ENCODE measurements at places on chromosomes 13 and 19.

GRCh38 chr19:20321139-20321763, 154.2 kb downstream of the ZNF486 start:
- no peaks in the 10 kb centered on the region for H3K36me3 ChIP-seq
- H3K4me1 ChIP-seq, result no peaks in the 10 kb centered on the region
- no peaks in the 10 kb centered on the region for H3K27me3 ChIP-seq
- H3K4me3 ChIP-seq, result no peak overlapping the region

DNA sequence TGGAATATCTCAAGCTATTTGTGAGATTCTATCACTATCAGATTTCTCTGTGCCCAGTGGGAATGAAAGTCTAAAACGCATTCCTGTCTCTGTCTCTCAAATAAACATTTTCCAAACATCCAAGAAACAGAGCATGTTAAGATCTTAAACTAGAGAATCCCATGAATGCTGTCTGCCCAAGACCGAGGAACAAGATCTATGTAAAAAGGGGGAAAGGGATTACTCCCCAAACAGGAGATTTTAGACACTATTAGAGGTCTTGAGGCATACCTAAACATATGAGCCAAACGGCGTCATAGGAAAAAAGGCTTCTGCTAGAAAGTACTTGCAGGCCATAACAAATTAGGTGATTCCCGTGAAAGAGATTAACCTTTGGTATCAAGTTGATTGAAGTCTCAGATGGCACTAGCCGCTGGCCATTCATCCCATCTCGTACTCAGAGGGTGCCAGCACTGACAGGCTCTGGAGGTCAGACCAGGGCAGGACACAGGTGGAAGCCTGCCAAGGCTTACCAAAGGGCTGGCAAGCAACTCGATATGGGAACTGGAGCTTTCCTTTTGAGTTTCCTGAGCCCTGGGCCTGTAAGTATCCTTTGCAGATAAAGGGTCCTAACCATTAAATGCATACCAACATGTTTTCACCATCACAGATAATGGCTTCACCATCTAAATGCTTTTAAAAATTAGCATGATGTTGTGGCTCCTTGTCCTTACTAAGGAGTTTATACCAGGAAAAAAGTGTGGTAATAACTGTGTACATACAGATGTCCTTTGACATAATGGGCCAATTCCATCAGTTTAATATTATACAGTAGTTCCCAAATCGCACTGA, 225.2 kb downstream of the FOXO1 start:
- H3K4me3 ChIP-seq, result no peak overlapping the region
- no peak for DNase-seq
- H3K4me1 ChIP-seq, result peaks cover 39% of the 10 kb centered on the region
- H3K27me3 ChIP-seq, result no peaks in the 10 kb centered on the region

- H3K4me3 ChIP-seq, result peak overlapping the region; percentile 99
- H3K27ac ChIP-seq, result no peak overlapping the region
- H3K4me1 ChIP-seq, result peaks cover 44% of the 10 kb centered on the region
- DNase-seq, result no peak
- H3K36me3 ChIP-seq, result peaks cover 15% of the 10 kb centered on the region
- no peaks in the 10 kb centered on the region for H3K27me3 ChIP-seq
These were observed 60.5 kb downstream of the SERP2 start for GRCh38 chr13:44433863-44434765.

DNA sequence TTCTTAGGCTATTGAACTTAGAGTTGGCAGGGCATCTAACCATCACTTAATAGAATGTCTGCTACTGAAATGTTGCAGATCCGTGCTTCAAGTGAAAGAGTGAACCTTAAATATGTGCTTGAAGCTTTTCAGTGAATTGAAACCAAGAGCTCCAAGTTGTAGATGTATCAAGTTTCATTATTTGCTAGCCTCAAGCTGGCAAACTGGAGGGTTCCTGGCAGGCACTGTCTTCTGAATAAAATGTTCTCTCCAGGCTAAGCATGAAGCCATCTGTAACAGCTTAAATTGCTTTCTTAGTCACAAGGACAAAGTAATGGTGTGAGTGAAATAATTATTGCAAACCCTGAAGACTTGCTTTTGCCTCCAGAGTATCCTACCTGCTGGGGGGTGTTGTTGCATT, 415.0 kb upstream of the SPRY2 start:
- no peak overlapping the region for H3K27ac ChIP-seq
- peaks cover 12% of the 10 kb centered on the region for H3K4me1 ChIP-seq
- H3K27me3 ChIP-seq, result no peaks in the 10 kb centered on the region
- H3K36me3 ChIP-seq, result peaks cover 7% of the 10 kb centered on the region
- H3K4me3 ChIP-seq, result no peak overlapping the region

DNA sequence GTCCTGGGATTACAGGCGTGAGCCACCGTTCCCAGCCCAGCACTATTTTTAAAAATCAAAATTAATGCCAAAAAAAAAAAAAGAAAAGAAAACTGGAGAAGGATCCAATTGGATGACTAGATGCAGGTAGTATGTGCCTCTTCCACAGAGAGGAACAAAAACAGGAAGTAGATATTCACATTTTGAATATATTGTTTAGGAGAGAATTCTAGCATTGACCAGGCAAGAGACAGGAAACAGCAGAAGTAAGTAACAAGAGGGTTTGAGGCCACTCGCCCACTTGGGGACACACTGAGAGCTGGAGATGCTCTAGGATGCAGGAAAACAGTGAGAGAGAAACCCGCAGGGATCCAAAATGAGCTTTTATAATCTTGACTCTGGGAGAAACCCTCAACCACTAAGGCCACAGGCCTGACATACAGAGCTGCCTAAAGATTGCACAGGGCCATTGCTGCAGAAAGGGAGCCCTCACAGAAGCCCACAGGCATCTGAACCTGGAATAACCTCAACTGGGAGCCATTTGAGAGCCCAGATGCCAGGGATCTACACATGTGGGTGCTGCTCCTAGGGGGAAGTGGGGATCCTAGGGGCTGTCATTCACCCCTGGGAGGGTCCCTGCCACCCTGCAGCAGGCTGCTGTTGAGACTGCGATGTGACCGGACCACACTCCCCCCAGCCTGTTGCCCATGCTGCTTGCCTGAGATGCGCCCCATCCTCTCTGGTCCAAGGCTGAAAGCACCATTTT, 28.2 kb downstream of the IGFL2 start:
- H3K27ac ChIP-seq, result no peak overlapping the region
- no peaks in the 10 kb centered on the region for H3K4me1 ChIP-seq
- no peak overlapping the region for H3K4me3 ChIP-seq
- H3K27me3 ChIP-seq, result peaks cover 18% of the 10 kb centered on the region
- no peak for DNase-seq
- no peaks in the 10 kb centered on the region for H3K36me3 ChIP-seq

DNA sequence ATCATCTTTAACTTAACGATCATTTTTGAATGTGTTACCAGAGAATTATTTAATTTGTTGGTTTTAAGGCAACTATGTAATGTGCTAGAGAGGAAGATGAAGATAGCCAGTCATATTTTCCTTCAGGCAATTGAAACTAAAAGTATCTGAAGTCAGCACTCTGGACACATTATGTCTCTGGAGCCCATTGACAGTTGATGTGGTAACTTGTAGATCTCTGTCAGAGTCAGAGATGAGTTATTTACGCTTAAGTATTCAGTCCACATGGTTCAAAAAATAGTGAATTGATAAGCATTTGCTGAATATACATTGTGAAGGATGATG, 2.1 kb downstream of the ZMYM2 start:
- no peak for DNase-seq
- peaks cover 2% of the 10 kb centered on the region for H3K27me3 ChIP-seq
- peak overlapping the region; percentile 99 for H3K4me3 ChIP-seq
- peaks cover 27% of the 10 kb centered on the region for H3K4me1 ChIP-seq
- H3K27ac ChIP-seq, result no peak overlapping the region

- no peaks in the 10 kb centered on the region for H3K4me1 ChIP-seq
- H3K36me3 ChIP-seq, result peaks cover 45% of the 10 kb centered on the region
- H3K27ac ChIP-seq, result peak overlapping the region; percentile 27
These were observed 10.2 kb downstream of the ZNF132 start for GRCh38 chr19:58429745-58430144.

DNA sequence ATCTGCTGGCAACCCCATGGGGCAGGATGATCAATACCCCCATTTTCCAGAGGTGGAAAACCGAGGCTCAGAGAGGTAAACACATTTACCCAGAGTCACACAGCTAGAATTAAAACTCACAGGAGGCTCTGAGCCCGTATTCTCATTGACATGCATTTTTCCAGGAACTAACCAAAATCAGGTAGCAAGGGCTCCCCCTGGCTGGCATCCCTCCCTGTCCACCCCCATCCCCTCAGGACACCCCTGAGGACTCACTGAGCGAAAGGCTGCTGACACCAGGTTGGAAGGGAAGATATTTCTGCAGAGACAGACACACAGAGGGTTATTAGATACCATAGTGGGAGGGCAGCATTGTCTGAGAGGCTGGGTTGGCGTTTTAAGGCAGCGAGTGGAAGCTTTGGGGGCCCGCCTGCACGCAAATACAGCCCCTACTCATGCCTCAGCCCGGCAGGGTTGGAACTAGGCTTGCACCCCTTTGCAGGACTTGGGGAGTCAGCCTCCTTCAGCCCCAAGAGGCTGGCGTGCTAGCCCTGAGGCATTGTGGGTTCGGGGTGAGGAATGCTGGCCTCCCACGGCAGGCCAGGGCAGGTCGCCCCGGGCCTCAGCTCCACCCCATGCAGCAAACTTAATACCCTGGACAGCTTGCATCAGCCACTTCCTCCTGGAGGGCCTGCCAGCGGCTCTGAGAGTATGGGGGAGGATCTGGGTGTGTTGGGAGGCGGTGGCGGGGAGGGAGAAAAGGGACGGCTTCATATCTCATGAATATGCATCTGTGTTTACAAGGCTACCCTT, 3.9 kb downstream of the SLC1A5 start:
- peak; percentile 51 for DNase-seq
- H3K4me3 ChIP-seq, result peak overlapping the region; percentile 99
- peaks cover 49% of the 10 kb centered on the region for H3K4me1 ChIP-seq
- peaks cover 13% of the 10 kb centered on the region for H3K36me3 ChIP-seq
- H3K27ac ChIP-seq, result peak overlapping the region; percentile 97
- H3K27me3 ChIP-seq, result peaks cover 3% of the 10 kb centered on the region

DNA sequence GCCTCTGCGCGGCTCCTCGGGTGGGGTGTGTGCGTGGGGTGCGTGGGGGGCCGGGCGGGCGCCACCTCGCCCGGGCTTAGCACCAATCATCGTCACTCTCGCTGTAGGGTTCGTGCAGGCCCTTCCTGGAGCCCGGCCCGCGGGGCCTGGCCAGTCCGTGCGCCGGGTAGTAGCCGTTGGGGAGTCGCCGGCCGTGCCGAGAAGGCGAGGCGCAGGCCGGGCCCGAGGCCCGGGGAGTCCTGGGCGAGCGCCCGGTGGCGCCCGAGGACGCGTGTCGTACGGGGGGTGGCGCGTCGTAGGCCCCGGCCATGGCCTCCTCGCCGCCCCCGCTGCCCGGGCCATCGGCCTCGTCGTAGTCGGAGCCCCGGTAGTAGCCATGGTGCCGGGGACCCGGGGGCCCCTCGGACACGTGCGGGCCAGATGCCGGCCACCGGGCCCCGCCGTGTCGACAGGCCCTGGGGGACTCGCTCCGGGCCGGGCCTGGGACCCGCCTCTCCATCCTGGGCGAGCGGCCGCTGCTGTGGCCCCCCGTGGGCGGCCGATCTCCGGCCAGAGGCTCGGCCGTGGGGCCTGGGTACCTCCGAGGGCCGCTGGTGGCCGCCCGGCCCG, 57.1 kb downstream of the IER2 start:
- no peak overlapping the region for H3K27ac ChIP-seq
- H3K4me1 ChIP-seq, result peaks cover 14% of the 10 kb centered on the region
- H3K27me3 ChIP-seq, result no peaks in the 10 kb centered on the region
- H3K4me3 ChIP-seq, result no peak overlapping the region
- H3K36me3 ChIP-seq, result no peaks in the 10 kb centered on the region

- peak overlapping the region; percentile 88 for H3K4me3 ChIP-seq
- H3K27ac ChIP-seq, result no peak overlapping the region
- peaks cover 36% of the 10 kb centered on the region for H3K4me1 ChIP-seq
- peaks cover 67% of the 10 kb centered on the region for H3K27me3 ChIP-seq
- no peaks in the 10 kb centered on the region for H3K36me3 ChIP-seq
These were observed 148.1 kb upstream of the ZNF536 start for GRCh38 chr19:30223866-30224688.

GRCh38 chr13:21069561-21070004, 8.2 kb upstream of the LATS2 start:
- peaks cover 5% of the 10 kb centered on the region for H3K4me1 ChIP-seq
- no peak for DNase-seq
- H3K27me3 ChIP-seq, result peaks cover 5% of the 10 kb centered on the region

DNA sequence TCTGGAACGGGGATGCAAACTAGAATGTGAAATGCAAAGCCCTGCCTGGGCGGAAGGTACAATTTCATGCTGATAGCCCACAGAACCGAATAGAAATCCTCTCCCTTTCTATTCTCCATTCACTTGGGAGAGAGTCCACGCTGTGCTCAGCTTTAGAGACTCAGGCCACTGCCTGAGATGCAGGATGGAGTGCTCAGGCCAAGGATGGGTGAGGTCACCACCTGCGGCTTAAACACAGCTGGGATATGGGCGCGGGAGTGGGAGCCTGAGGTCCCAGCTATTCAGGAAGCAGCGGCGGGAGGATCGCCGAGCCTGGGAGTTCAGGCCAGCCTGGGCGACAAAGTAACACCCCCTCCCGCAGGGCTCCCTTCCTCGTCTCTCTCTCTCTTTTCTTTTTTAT, 446 bp upstream of the ZNF83 start:
- peaks cover 5% of the 10 kb centered on the region for H3K36me3 ChIP-seq
- peaks cover 2% of the 10 kb centered on the region for H3K27me3 ChIP-seq
- peak overlapping the region; percentile 99 for H3K4me3 ChIP-seq
- no peak overlapping the region for H3K27ac ChIP-seq
- no peak for DNase-seq

GRCh38 chr19:30082168-30082567, 140.1 kb downstream of the URI1 start:
- H3K27ac ChIP-seq, result peak overlapping the region; percentile 80
- DNase-seq, result no peak
- H3K4me1 ChIP-seq, result no peaks in the 10 kb centered on the region

DNA sequence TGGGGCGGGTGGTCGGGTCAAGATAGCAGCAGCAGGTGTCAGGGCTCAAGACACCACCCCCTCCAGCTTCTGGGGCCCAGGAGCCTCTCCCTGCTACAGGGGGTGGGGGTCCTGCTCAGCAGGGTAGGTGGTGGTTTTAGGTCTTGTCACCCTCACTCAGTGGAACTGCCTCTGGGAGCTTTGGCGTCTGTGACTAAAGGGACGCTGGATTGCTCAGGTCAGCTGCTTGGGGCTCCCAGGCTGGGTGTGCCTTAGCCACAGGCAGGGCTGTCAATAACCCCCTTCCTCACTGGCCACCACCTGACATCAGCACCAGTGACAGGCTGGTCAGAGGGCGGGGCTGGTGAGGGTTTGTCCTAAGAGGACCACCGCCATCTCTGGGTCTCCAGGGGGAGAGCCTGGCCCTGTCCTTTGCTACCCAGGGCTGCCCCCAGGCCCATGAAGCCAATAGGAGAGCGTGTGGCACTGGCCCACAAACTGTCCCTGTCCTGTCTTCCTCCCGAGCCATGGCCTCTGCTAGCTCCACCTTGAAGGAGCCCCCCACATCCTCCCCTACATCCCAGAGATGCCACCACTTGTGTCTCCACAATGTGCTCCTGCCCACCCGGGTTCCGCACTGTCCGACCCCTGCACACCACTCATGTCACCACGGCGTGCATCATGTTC, 36.4 kb downstream of the MAU2 start:
- no peak for DNase-seq
- H3K36me3 ChIP-seq, result peaks cover 9% of the 10 kb centered on the region
- no peaks in the 10 kb centered on the region for H3K27me3 ChIP-seq
- no peak overlapping the region for H3K27ac ChIP-seq
